Epithelial cell of proximal tubule (primary cell): ENCODE measurements at places on chromosomes 2 and 18.

GRCh38 chr2:36618381-36618780 lies 20.4 kb upstream of the FEZ2 start:
- peak; percentile 10 for DNase-seq

- no peak for DNase-seq
These were observed 230.7 kb upstream of the PXDN start for GRCh38 chr2:1975060-1975459.

DNA sequence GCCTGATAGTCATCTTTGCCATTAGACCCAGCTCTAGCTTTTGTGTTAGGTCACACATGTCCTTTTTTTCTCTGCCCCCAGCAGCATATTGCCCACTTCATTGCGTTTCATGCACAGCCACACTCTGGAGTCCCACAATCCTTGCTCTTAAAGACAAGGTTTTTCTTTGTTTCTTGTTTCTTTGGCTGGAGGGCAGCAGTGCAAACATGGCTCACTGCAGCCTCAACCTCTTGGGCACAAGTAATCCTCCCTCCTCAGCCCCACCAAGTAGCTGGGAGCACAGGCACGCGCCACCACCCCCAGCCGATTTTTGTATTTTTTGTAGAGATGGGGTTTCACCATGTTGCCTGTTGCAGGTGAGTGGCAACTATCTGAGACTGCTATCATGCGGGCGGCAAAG lies 16.9 kb upstream of the PAPOLG start:
- DNase-seq, result no peak

DNA sequence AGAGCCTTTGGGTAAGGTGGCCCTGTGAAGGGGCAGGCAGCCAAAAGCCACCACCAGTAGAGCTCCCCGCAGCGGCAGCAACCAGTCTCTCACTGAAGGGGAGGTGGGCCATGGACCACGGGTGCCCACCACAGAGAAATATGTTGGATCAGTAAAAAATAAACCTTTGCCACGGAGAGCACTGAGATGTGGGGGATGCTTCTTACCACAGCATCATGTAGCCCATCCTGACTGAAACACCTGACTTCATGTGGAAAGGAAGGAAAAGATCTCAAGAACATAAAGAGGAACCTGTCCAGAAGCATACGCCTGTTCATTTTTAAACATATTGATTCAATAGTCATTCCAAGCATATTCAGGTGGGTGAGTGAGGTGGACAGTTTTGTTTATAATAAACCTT lies 51.1 kb downstream of the LONRF2 start:
- DNase-seq, result no peak

DNA sequence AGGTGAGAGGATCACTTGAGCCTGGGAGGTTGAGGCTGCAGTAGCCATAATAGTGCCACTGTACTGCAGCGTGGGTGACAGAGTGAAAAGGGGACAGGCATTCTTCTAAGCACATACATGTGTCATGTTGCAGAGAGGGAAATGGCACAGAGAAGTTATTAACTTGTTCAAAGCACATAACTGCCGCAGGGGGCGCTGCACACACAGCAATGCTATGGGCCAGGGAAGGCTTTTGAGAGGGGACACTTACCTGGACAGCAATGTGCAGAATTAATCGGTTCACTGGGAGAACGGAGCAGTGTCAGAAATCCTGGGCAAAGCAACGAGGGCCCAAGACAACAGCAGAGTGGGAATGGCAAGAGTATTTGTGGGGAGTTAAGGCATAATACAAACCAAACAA lies 2.4 kb downstream of the SCYGR8 start:
- no peak for DNase-seq

DNA sequence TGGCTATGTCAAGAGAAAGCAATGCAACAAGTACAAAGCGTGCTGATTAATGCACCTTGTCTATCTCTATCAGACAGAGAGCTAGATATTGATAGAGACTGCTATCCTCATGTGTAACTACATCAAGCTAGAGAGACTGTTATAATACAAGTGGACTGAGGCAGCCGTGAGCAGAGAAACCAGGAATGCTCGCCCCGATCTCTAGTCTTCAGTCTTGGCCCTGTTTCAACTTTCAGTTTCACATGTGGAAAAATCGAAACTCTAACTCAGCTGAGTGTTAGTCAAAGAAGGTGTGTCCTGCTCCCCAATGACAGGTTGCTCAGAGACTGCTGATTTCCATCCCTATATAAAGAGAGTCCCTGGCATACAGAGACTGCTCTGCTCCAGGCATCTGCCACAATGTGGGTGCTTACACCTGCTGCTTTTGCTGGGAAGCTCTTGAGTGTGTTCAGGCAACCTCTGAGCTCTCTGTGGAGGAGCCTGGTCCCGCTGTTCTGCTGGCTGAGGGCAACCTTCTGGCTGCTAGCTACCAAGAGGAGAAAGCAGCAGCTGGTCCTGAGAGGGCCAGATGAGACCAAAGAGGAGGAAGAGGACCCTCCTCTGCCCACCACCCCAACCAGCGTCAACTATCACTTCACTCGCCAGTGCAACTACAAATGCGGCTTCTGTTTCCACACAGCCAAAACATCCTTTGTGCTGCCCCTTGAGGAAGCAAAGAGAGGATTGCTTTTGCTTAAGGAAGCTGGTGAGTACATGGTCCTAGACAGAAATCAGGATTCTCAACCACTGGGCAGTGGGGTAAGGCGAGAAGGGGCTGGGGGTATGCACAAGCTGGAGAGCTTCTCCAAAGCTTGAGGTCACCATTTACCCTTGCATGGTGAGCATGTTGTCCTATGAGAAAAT lies at the start of gene RSAD2:
RSAD2 (plus strand) TSS at position 376 of the 903 bp plus-strand sequence; CDS start at position 400, 24 bp downstream.
- DNase-seq, result peak; percentile 47

DNA sequence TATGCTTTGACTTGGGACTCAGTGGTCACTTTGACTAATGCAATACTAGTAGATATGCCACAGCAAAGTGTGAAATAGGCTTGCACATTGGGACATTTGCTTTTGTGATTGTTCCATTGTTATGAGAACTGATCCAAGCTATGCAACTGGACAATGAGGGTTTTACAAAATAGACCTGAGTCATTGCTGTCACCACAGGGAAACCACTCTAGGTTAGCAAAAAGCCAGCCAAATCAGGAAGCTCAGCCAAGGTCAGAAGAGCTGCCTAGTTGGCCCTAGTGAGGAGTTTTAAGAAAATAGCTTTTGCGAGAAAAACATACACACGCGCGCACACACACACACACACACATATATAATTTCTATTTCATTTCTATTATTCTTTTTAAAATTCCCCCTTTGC lies 452.4 kb upstream of the CDH7 start:
- no peak for DNase-seq

DNA sequence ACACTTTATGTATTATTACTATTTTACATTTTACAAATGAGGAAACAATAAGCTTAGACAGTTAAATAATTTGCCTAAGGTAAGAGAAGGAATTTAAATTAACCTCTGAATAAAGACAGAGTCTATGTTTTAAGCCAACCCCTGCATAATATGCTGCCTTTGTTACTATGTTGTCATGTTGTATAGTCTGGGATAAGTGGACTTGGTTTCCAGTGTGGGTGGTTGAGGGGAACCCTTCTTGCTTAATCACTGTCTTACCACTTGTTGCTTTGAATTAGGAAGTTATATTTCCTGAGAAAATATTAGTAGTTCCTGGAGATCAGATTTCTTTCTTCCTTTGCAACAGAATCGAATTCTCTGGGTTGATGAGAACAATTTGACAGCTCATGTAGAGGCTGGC lies 52.6 kb downstream of the AGPS start:
- no peak for DNase-seq

- DNase-seq, result no peak
These were observed 191.5 kb upstream of the ATP5MC3 start for GRCh38 chr2:175372704-175373701.

GRCh38 chr2:219177552-219178376 lies at the start of gene RETREG2:
Gene RETREG2, plus strand, starts transcription at chr2:219178275. Its CDS starts 78 bp downstream, at chr2:219178353.
- DNase-seq, result no peak

- no peak for DNase-seq
These were observed 862.9 kb upstream of the ACVR2A start for GRCh38 chr2:146981921-146982320.

GRCh38 chr2:86045541-86045940 lies 60.1 kb downstream of the POLR1A start:
- no peak for DNase-seq

- no peak for DNase-seq
These were observed 638 bp upstream of the ADD2 start for GRCh38 chr2:70768590-70769085.

DNA sequence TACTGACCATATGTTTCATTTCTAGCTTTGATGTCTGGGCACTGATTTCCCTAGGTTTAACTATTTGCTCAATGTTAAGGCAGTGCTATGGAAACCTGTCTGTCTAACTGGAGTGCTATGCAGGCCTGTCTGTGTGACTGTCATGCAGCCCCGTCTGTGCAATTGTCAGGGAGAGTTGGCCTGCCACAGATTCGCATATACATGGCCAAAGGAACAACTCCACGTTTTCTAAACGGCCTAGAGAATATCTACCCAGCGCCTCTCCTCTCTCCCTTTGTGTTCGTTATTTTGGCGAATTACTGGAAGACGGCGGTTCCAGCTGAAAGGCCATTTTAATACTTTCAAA lies 59.6 kb upstream of the PSME4 start:
- no peak for DNase-seq

GRCh38 chr2:155690785-155691184 lies 641.7 kb downstream of the NR4A2 start:
- DNase-seq, result no peak

DNA sequence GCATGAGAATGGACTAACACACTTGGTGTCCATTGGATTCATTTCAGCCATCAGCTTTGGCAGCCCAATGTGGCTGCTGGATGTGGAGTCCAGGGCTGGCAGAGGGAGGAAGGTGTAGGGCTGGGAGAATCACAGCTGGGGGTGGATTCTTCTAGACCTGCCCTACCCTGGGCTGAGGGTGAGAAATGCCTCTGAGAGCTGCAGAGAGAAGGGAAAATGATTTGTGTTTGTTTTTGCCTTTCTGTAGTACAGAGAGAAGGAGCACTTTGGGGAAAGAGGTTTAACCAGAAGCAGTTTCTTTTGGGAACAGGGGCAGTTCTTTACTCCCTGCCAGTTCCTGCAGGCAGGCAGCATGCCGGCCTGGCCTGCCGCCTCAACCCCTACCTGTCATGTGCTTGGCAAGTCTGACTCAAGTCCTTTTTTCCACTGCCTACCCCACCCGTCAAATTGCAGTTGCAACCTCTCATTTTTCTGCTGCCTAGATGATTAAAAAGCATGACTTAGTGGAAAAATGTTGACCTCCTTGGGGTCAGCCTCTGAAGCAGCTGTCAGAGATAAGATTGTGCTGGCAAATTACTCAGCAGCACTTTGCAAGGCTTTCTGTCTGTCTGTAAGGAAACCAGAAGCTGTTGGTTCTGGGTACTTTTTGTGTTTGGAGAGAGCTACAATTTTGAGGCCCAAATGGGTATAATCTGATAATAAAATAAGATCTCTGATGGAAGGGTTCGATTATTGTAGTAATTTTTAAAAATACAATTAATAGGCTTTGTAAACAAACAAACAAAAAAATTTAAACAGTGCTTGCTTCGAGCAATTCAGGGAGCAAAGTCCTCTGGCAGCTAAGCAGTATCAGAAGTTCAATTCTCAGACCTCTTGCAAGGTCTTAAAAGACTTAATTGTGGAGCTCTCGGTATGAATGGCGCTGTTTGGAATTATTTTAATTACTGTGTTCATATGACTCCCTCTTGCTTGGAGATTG lies 21.7 kb downstream of the LBH start:
- peak; percentile 53 for DNase-seq

DNA sequence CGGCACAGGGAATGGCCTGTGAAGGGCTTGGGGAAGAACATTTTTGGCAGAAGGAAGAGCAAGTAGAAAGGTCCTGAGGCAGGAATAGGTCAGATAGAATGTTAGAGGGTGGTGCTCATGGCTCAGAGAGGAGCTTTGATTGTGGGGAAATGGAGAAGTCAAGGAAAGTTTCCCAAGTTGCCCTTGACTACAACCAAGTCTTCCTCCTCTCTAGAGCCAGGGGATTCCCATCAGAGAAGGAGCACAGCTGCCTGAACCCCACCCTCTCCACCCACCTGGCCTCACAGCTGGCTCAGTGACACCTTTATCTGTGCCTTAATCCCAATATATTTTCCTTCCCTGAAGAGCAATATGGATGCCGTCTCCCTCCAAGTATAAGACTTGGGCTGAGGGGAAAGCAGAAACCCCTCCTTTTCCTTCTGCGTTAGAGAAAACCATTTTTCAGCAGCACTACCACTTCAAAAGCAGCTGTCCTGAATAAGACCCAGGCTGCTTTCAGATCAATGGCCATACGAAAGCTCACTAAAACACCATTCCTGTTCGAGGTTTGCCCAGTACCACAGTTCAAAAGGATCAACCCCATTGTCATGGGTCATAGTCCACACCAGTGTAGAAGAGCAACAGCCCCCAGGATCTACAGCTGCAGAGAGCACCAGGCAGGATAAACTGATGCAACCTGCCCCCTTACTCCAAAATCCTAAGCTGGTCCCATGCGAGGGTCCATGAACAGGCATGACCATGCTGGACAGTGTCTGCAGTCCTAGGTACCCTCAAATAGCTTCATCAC lies 199.6 kb downstream of the AFF3 start:
- no peak for DNase-seq

DNA sequence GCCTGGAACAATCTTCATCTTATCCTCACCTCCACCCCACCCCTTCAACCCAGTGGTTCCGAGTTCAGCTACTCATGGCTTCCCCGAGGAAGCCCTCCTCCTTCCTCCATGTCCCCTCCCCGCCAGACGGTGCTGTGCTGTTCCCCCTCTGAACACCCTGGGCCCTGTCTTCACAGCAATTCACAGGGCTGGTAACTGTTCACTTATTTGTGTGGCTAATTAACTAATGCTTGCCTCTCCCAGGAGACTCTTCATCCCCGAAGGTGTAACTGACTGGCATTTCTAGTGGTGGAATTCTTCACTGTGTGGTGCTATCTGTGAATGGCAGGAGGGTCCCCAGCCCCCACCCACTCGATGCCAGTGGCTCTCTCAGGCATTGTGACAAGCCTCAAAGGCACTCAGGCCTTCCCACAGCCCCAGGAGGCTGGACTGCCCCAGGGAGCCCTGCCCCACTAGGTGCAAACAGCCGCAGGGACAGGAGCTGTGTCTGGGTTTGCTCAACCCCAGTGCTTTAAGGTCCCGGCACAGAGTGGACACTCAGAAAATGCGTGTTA lies 133.7 kb upstream of the ID2 start:
- DNase-seq, result no peak

DNA sequence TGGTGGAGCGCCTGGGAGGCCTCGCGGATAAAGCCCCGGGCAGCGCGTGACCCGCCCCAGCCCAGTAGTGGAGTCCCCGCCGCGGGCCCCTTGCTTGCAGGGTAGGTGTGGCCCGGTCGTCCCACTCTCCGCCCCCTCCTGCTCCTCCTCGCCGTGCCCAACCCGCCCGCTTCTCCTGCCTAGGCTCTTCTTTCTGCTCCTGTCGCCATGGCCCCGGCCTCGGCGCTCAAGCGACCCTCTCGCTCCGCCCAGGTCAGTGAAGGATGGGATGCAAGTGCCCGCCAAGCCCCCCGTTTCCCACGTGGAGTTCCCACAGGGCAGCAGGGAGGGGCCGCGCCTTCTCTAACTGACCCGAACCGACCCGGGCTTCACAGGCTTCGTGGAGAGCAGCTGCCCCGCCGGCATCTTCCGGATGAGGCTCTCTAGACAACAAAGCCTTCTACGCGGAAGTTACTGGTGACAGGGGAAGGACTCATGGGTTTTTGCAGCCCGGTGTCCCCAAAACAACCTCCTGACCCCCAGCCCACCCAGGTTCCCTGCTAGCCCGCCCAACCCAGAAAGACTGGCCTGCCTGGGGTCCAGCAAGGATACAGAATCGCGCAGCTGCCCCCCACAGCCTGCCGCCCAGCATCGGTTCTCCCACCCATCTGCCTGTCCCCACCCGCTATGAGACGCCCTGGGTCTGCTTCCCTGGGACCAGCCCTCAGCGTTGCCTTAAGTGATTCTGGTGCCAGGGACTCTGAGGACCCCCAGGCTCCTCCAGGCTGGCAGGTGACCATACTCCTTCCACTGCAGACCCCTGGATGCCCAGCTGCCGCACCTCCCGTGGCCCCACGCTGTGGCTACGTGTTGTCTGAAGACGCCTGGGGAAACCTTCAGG lies 32.8 kb downstream of the TTC32 start:
- DNase-seq, result no peak
